ENCODE measurements at places on chromosomes 11 and 22.
A peak's percentile ranks its signal among the peaks of the same experiment; 100 is the strongest.

GRCh38 chr11:3894128-3894731 is 38.8 kb downstream of the STIM1 start:
- DNase-seq, result no peak

DNA sequence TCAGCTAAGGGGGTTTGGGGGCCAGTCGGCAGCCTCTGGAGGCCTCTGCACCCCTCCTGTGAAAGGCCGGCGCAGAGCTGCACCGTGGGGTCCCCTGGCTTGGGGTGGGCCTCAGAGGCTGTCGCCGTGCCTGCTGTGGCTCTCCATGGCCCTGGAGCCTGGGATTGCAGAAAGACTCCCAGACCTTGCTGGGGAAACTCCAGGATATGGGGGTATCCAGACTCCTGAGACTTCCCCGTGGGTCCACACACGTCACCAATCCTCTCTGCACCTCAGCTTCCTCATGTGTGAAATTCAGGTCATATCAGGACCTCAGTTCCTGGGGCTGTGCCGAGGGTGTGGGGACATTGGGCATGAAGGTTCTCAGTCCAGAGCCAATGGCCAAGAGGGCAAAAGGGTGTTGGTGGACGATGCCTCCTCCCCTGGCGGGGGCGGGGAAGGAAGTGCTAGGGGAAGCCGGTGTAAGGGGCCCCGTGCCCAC is 97.1 kb downstream of the KCNQ1 start:
- DNase-seq, result no peak

- DNase-seq, result no peak
Measured at GRCh38 chr11:46832511-46833214, 13.4 kb downstream of the CKAP5 start.

GRCh38 chr11:122601141-122602125 is 54.1 kb upstream of the UBASH3B start:
- no peak for DNase-seq

GRCh38 chr11:94193288-94193687 is 64.6 kb downstream of the PANX1 start:
- no peak for DNase-seq

- no peak for DNase-seq
Measured at GRCh38 chr22:27344546-27344945, 457.0 kb downstream of the MN1 start.

DNA sequence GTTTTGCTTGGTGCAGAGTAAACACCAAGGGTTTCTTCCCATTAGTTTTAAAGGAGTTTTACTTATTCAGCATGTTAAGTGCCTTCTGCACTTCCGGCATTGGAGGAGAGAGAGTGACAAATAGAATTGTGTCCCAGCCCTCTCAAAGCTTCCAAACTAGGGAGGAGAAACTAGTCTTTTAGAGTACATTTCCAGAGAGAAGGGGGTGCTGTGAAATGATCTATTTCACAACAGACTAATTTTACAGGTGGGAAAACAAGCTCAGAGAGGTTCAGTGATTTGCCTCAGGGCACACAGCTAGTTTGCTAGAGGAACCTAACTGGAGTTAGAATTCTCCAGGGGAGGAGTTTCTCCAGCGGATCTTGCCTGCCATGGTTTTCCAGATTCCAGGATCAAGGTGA is 12.6 kb downstream of the MPST start:
- DNase-seq, result no peak

- DNase-seq, result no peak
Measured at GRCh38 chr11:73241300-73241699, 23.2 kb downstream of the P2RY2 start.

DNA sequence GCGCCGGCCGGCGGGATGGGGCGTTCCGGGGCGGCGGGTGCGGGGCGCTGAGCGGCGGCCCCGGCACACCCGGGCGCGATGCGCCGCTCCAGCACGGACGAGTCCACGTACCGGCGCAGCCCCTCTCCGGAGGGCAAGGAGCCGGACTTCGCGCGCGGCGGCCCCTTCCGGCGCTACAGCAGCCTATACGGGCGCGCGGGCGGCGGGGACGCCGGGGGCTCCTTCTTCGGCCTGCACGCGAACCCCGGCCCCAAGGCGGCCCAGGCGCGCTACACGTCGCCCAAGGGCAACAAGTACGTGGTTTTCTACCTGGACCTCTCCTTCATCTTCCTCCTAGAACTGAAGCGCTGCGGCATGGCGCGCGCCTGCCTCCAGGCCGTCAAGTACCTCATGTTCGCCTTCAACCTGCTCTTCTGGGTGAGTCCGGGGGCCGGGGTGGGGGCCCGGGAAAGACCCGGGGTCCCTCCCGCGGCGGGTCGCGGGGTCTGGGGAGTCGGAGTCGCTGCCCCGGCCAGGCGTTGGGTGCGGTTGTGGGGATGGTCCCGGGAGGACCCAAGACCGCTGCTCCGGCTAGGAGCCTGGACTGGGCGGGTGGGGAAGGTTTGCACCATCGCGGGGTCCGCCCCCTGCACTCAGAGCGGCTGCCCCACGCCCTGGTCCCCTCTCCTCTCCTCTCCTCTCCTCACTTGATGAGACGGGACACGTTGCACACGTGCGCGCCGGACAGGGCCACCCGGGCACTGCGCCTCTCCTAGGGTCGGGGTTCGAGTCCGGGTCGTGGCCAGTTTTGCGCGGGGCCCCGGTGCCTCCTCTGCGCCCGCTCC is 7.5 kb downstream of the TSPAN4 start:
- DNase-seq, result no peak

DNA sequence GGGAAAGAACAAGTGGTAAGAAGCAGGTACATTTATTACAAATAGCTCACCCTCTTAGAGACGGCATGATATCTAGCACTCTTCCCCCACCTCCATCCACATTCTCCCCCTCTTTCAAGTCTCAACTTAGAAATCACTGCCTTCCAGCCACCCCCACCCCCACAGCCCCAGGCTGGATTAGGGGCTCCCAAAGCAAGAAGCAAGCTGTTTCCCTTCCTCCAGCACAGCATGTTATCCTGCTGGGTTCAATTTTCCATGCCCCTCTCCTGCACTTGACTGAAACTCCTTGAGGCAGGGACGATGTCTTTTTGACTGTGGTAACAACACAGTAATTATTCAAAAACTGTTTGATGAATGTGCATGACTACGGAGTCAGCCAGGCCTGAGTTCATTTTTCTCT is 350.7 kb downstream of the LARGE1 start:
- DNase-seq, result no peak

DNA sequence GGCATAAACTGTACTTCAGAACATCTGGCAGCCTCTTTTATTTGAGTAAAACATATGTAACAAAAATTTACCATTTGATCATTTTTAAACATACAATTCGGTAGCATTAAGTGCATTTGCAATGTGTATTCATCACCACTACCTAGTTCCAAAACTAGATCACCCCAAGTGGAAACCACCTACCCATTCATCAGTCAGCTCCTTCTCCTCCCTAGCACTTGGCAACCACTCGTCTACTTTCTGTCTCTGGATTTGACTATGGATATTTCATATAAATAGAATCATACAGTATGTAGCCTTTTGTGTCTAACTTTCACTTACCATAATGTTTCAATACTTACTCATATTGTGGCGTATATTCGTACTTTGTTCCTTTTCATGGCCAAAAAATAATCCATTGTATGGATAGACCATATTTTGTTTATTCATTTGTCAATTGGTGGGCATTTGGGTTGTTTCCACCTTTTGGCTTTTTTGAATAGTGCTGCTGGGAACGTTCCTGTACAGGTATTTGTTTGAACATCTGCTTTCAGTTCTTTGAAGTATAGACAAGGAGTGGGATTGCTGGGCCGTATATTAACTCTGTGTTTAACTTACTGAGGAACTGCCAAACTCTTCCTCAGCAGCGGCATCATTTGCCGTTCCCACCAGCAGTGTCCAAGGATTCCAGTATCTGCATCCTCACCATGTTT is 27.2 kb upstream of the ADORA2A start:
- DNase-seq, result no peak

DNA sequence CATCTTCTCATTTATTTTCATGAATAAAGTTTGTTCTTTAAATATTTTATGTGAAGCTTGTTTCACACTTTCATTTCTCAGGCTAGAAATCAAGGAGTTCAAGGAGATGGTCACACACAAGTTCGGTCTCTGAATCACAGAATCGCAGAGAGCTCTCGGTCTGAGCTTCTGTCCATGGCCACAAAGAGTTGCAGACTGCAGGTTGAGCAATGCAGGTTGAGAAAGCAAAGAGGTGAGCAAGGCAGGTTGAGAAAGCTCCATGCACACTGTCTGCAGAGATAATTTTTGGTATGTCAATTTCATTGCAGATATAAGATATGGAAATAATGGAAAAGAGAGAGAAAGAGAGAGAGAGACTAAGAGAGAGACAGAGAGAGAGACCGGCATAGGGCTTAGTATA is 32.9 kb upstream of the VWA5A start:
- no peak for DNase-seq

- DNase-seq, result no peak
Measured at GRCh38 chr11:131629925-131630540, 259.6 kb downstream of the NTM start.

DNA sequence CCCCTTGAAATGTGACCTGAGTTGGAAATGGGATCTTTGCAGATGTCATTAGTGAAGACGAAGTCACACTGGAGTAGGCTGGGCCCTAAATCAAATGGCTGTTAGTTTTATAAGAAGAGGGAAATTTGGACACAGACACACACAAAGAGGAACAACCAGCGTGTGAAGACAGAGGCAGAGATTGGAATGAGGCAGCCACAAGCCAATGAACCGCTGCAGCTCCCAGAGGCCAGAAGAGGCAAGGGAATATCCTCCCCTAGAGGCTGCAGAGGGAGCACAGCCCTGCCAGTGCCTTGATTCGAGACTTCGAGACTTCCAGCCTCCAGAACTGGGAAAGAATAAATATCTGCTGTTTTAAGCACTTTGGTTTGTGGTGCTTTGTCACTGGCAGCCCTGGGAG is 484.5 kb downstream of the MN1 start:
- no peak for DNase-seq

DNA sequence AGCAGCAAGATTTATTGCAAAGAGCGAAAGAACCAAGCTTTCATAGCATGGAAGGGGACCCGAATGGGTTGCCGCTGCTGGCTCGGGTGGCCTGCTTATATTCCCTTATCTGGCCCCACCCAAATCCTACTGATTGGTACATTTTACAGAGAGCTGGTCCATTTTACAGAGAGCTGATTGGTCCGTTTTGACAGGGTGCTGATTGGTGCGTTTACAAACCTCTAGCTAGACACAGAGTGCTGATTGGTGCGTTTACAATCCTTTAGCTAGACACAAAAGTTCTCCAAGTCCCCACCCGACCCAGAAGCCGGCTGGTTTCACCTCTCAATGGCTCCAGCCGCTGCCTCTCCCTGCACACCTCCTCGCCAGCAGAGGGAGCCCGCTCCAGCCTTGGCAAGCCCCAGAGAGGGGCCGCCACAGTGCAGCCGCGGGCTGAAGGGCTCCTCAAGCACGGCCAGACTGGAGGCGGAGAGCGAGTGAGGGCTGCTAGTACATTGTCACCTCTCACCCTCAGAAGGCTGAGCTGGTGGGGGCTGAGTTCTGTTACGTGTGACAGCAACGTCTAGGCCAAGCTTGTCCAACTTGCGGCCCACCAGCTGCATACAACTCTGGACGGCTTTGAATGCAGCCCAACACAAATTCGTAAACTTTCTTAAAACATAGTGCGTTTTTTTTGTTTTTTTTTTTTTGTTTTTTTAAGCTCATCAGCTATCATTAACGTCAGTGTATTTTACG is 8.7 kb downstream of the PTH start:
- peak; percentile 45 for DNase-seq

GRCh38 chr11:65872586-65873317 is at the start of gene EFEMP2:
Gene EFEMP2, minus strand, starts transcription at chr11:65872800. Its CDS starts 446 bp downstream, at chr11:65872354.
- DNase-seq, result no peak

- no peak for DNase-seq
Measured at GRCh38 chr11:12019337-12019736, 10.9 kb upstream of the DKK3 start.

GRCh38 chr22:28910569-28911303 is 27.4 kb downstream of the ZNRF3 start:
- no peak for DNase-seq

- DNase-seq, result no peak
Measured at GRCh38 chr11:108797578-108798100, 132.8 kb downstream of the DDX10 start.

GRCh38 chr11:24748261-24748660 is 251.4 kb downstream of the LUZP2 start:
- DNase-seq, result no peak

DNA sequence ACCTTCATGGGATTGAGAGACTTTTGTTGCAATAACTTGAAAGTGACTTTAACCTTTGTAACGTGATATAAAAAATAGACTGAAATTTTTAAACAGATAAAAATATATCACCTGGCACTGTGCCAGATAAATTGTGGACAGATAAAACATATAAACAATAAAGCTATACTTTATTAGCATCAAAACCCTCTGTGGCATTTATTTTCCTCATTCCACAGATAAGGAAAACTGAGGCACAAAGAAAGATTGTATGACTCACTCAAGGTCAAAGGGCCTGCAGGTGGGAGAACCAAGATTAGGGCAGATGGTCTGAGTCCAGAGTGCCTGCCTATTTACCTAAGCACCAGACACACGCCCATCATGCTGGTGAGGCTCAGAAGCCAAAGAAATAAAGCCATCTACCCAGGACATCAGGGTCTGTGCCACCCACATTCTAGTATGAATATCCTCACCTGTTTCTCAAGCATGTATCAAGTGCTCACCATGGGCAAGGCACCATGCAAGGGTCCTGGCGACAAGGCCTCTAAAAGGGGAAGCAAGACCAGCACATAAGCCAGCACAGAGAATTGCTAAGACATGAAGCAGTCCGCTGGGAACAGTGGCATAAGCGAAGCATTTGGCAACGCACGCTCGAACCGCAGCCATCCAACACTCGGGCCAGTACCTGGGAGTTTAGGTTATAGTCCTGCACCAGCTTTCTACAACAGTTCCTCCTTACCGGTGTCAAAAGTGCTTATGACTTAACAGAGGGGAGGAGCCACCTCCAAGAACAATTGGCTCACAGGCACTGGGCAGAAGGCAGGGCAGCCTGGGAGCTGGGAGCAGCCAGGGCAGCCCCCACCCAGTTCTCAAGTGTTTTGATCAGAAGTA is 17.6 kb downstream of the MYH9 start:
- DNase-seq, result no peak

DNA sequence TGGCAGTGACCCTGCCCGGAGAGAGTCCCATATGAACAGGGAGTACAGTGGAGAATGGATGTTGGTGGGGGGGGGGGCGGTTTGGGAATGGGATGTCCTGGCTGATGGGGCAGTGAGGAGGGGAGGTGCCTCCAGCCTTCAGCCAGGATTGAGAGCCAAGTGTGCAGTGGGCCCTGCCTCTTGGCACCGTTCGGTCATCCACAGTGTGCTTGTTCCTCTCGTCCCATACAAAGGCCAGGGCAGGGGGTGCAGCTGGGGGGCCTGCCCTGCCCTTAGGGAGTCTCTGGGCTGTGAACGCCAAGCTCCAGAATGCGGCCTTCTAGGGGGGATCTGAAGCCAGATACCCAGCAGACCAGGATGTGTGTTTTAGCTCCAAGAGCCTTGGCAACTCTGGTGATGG is 34.0 kb downstream of the KCNC1 start:
- no peak for DNase-seq
